ENCODE measurements at places on chromosomes 3 and 15.

- no peak for DNase-seq
Measured at GRCh38 chr3:72247126-72247525, 462.2 kb upstream of the PROK2 start.

DNA sequence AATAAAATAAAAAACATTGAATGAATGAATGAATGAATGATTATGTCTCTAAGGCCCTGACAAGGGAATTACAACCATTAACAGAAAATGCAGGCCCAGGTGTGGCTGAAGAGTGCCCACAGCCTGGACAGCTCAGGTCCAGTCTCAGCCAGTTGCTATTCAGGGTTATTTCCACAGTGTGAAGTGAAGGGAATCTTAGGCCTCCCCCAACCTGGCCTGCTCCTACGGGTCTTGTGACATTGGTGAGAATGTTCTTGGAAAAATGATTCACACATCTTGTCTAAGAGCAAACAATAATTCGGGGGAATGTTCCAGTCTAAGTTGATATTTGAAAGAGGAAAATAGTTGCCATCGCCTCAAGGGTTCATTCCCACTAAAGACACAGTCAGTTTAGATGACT is 37.0 kb downstream of the MINDY4B start:
- no peak for DNase-seq

DNA sequence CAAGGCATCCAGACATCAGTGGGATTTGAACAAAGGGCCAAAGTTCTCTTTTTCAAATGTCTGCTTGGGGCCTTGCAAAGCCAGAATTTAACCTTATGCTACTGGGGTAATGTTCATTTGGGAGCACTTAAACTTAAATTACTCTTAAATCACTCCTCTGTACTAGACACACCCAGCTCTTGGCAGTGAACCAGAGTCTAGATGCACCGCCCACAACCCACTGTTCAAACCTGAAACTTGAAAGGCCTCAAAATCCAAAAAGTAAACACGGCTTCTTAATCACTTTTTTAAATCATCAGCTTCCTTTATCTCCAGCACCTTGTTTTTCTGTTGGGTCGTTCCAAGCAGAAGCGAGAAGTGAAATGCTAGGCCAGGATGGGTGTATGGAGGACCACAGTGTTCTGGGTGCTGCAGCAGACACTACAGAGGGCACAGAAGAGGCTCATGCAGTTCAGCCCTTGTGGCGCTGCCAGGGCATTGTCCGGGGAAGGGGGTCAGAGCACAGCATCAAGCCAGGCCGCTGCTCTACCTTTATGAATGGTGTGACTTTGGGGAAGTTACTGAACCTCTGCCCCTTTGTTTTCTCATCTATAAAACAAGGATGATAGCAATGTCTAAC is 28.8 kb downstream of the MECOM start:
- DNase-seq, result no peak

- DNase-seq, result no peak
Measured at GRCh38 chr3:115626721-115627120, 3.4 kb downstream of the GAP43 start.

GRCh38 chr3:22895671-22896070 is 307.5 kb upstream of the UBE2E2 start:
- DNase-seq, result no peak

DNA sequence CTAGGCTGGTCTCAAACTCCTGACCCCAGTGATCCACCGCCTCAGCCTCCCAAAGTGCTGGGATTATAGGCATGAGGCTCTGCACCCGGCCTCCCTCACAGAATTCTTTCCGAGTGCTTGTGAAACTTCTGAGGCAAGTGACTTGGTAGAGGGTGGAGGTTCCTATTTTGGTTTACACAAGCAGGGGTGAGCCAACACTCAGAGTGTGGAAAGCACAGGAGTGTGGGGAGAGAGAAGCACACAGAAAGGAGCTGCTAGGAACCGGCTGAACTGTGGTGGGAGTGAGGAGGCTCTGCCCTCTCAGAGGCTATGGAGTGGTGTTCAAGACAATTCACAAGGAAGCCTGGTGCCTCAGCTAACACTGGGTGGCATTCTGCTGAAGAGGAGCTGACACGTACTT is 7.7 kb downstream of the CAPN3 start:
- DNase-seq, result no peak

- DNase-seq, result no peak
Measured at GRCh38 chr3:187954873-187955586, 198.9 kb upstream of the LPP start.

DNA sequence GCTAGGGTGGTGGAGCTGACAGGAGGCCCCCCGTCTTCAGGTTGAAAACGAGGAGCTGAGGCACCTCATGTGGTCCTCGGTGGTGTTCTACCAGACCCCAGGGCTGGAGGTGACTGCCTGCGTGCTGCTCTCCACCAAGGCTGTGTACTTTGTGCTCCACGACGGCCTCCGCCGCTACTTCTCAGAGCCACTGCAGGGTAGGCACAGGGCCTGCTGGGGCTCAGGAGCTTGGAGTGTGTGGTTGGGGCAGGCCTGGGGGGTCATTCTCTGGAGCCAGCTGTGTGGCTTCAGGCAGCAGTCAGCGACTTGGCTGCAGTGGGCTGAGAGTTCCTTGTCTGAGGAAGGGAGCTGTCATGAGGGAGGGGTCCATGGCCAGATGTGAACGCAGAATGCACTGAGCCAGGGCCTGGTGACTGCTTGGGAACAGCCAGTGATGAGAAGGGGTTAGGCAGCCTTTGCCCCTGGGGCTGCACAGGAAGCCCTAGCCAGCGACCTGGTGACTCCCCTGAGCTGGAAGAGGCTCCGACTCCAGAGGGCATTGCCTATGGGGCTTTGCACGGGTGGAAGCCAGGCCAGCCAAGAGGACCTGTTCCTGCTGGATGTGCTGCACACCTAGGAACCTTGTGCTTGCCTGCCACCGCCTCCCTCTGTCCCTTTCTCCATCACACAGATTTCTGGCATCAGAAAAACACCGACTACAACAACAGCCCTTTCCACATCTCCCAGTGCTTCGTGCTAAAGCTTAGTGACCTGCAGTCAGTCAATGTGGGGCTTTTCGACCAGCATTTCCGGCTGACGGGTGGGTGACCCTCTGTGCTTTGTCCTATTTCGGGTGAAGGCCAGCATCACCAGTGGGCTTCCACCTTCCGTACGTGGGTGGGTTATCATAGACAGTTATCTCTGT is 4.9 kb upstream of the STAB1 start:
- no peak for DNase-seq

- no peak for DNase-seq
Measured at GRCh38 chr3:149252272-149252671, 30.6 kb upstream of the CP start.

DNA sequence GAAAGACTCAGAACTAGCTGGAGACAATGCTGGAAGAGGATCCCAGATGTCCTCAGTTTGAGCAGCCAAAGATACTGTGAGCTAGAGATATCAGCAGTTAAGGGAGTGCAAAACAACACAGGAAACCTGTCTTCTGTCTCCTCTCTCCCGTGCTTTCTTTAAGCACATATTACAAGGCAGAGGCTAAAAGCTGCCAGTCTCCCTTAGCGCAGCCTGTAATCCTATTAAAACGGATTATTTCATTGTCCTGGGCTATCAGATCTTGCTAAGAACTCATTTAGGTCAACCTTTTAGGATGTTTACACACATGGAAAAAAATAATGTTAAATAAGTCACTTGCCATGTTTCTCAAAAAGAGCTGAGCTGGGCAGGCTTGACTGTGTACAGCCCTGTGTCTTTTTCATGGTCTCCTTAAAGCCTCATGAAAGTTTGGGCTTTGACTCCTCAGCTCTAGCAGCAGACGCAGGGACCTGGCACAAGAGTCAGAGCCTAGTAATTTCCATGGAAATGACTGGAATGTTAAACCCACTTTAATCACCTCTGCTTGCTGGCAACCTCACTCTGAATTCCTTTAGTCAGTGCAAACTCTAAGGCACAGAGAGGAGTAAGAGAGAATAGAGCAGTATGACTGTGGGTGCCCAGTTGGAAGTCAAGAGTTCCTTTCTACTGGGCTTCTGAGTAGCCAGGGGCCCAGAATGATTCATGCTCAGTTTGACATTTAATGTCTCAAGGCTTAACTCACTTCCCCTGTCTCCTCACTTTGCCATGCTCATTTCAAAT is 491.9 kb downstream of the NTRK3 start:
- DNase-seq, result no peak

GRCh38 chr3:138461246-138461645 is 26.8 kb downstream of the ESYT3 start:
- DNase-seq, result no peak

DNA sequence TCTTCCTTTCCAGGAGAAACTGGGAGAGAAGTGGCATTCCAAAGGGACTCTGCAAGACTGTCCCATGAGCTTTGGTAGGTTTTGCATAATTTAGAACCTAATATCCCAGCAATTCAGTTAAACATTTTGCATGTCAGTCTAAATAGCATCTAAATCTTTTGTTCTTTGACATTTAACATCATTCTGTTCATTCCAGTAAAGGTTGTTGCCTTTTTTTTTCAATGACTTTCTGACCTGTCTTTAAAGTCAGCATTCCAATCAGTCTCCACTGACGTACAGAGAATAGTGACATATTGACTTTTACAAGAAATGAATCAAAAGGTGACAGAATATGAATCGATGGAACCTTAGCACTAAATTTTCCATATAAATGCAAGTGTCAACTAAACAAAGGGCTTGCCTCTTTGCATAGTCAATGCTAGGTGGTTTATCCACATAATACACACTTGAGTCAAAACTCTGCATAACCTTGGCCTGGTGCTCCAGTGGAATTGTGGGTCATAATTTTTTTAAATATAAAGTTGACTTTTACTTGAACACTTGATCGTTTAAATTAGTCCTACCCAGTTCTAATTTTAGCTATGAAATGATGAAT is 370.1 kb downstream of the CNTN6 start:
- DNase-seq, result no peak

DNA sequence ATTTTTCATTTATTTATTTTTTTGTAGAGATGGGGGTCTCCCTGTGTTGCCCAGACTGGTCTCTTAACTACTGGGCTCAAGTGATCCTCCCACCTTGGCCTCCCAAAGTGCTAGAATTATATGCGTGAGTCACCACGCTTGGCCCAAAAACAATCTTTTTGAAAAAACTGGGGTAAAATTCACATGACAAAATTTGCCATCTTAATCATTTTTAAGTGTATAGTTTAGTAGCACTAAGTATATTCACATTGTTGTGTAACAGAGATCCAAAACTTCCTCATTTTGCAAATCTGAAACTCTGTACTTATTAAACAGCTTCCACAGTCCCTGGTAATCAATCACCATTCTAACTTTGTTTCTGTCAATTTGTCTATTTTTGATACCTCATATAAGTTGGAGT is 5.2 kb downstream of the SNX1 start:
- DNase-seq, result no peak

DNA sequence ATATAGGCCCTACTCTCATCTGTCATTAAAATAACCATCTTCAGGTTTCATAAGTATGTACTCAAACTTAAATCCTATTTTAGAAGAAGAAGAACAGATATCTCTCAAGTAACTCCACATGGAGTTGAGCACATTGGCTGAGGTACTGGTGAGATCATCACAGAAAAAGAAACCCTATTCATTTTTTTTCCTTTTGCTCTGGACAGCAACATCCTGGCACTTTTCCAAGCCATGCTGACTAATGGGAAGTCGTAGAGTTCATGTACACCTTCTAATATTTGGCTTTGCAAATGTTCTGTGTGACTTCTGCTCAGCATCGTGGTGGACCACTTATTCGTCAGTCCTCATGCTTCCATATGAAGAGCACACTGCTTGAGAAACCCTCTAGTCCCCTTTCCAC is 336.0 kb upstream of the KCNH8 start:
- DNase-seq, result no peak

- DNase-seq, result no peak
Measured at GRCh38 chr3:19934098-19934566, at the start of gene EFHB. Gene EFHB (minus strand): TSS chr3:19934217. CDS start chr3:19934018, 199 bp downstream.

DNA sequence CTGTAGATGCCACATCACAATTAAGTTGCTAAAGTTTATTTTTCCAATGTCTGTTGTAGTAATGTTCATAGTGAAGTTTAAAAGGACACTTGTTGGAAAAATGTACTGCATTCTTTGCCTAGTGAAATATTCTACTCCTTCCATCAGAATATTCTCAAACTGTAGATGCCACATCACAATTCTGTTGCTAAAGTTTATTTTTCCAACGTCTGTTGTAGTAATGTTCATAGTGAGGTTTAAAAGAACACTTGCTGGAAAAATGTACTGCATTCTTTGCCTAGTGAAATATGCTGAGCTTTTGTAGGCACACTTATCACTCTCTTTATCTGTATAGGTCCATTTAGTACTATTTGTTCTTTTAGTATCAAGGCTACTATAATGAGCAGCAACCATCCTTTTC is 836.1 kb downstream of the NAALADL2 start:
- no peak for DNase-seq

DNA sequence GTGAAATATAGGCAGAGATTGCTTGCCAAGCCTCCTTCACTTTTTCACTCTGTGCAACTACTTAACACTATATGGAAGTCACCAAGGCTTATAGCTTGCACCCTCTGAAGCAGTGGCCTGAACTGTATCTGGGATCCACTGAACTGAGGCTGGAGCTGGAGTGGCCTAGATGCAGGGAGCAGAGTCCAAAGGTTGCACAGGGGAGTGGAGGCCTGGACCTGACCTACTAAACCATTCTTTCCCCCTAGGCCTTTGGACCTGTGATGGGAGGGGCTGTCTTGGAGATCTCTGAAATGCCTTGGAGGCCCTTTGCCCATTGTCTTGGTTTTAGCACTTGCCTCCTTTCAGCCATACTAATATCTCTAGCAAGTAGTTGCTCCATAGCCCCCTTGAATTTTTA is 57.5 kb downstream of the P2RY1 start:
- DNase-seq, result no peak

GRCh38 chr3:57292159-57292896 is at the start of gene ASB14:
Gene ASB14 (minus strand): TSS chr3:57292685. CDS start chr3:57292033, 652 bp downstream.
- DNase-seq, result no peak
